HT1080 (cell line): ENCODE measurements at places on chromosomes 4 and X. TPM values are rescaled to one million over a fixed set of nuclear protein-coding genes. Genes with fewer than 3 reads are reported as not detected.

- DNase-seq = no peak
Measured at GRCh38 chrX:131059246-131059645, 1.1 kb downstream of the ARHGAP36 start.

DNA sequence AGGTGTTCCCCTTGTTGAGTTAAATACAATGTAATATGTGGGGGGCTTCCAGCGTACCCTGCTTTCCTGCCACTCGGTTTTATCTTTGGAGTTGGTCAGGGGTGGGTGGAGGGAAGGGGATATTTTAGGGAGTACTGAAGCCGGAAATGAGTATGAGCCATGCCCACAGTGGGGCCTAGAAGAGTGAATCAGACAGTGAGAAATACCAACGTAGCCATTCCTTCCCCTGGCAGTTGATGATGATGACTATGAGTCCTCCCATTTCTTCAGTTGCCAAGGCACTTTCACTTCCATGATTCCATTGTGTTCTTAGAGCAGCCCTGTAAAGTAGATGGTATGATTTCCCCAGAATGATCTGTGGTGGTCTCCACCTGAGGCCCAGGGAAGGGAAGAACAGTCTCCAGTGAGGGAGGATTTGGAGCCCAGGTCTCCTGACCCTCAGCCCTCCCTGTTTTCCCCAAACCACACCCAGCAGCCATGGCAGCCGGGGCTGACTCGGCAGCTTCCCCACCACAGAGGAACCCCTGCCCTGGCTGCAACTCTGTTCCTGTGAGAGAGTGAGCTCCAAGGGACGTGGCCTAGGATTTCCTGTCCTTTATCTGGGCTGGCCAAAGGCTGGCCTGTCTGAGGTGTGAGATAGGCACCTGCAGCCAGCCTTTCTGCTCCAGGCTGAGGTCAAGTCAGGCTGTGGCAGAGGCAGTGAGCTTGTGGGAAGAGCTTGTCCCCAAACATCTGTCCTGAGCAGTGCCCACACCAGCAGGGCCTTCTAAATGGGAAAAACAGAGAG lies 52.7 kb downstream of the STARD8 start:
- peak; percentile 82 for DNase-seq

GRCh38 chr4:1172971-1173757 lies 781 bp upstream of the SPON2 start:
- no peak for DNase-seq

DNA sequence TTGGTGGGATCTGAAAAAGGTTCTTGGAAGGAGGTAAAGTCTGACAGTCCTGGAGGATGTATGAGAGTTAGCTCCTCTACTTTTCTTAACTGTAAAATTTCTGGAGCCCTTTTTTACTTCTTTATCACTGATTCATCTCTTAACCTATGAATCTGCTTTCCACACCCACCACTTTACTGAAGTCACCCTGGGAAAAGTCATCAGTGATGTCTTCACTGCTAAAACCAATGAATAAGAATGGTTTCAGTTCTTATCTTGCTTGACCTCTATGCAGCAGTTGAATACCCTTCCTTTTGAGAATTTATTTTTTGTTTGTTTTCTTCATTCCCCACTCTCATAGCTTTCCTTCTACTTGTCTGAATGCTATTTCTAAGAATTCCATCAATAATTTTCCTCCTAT lies 80.0 kb downstream of the AREG start:
- no peak for DNase-seq

- DNase-seq = no peak
Measured at GRCh38 chrX:109848461-109849050, 115.5 kb upstream of the ACSL4 start.

Gene SSX3
- 89.2 and 92.7 TPM in 2 replicates for total RNA-seq

Gene SYNPO2
- 0.08 and 0.37 TPM in 2 replicates for total RNA-seq

Gene CDX4
- not detected in 2 replicates for total RNA-seq
